ENCODE measurements at places on chromosomes 16 and 17.

DNA sequence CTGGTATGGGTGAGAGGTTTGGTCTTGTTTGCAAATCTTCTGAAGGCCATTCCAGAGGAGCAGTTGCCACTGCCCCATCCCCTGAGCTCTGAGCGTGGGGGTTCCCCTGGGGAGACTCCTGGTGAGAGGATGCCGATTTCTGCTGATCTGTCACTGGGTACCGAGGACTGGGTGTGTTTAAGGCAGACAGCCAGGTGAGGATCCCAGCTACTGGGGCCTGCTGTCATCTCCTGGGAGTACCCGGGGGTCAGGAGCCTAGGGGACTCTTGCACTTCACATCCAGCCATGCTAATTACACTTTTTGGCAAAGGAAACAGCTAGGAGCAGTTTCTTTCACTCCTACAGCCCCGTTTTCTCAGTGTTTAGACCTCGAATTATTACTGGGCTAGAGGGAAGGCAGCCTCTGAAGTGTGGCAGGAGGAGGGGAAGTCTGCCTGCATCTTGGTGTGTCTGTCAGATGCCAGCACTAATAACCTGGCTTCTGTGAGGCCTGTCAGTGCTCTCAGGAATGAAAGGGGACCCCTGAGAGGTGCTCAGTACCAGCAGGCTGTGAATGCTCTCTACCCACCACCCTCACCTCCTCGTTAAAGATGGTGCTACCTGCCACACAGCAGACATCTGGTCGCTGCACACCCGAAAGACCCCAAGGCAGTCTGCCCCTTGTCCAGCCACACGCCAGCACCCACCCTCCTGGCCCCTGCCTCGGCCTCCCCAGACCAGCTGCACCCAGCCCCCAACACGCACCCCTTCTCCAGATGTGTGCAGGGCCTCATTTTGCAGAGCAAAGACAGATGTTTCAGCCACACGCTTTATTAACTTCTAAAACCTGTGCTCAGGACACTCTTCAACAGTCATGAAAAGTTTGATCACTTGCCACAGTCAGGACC is 43.2 kb downstream of the SNX20 start:
- DNase-seq, result no peak

- no peak for DNase-seq
Measured at GRCh38 chr17:28648698-28649097, 3.7 kb upstream of the BLTP2 start.

DNA sequence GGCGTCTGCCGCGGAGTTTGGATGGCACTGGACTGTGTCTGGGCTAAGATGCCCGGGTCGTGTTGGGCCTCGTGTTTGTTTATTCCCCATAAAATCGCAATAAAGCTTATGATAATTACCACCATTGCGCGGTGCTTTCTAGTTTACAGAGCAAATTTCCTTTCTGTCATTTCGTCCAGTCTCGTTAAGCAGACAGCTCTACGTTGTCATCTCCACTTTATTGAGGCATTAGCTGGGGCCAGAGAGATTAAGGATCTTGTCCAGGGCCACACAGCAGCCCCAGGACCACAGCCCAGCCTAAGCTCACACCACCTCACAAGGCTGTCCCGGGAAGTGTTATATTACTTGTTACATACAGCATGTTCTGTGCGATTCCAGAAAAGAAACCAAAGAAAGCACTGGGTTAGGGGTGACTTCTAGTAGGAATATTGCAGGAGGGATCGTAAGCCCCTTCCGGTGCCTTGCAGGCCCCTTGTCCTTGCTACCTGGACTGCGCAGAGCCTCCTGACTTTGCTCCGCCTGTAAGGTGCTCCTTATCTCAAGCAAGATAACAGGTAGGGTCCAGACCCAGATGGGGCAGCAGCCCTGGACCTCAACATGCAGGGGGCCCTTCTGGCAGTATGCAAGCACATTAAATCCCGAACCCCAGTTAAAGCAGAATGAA is 6.3 kb downstream of the NOS2 start:
- no peak for DNase-seq

- DNase-seq, result no peak
Measured at GRCh38 chr16:51119556-51119955, 31.5 kb downstream of the SALL1 start.

DNA sequence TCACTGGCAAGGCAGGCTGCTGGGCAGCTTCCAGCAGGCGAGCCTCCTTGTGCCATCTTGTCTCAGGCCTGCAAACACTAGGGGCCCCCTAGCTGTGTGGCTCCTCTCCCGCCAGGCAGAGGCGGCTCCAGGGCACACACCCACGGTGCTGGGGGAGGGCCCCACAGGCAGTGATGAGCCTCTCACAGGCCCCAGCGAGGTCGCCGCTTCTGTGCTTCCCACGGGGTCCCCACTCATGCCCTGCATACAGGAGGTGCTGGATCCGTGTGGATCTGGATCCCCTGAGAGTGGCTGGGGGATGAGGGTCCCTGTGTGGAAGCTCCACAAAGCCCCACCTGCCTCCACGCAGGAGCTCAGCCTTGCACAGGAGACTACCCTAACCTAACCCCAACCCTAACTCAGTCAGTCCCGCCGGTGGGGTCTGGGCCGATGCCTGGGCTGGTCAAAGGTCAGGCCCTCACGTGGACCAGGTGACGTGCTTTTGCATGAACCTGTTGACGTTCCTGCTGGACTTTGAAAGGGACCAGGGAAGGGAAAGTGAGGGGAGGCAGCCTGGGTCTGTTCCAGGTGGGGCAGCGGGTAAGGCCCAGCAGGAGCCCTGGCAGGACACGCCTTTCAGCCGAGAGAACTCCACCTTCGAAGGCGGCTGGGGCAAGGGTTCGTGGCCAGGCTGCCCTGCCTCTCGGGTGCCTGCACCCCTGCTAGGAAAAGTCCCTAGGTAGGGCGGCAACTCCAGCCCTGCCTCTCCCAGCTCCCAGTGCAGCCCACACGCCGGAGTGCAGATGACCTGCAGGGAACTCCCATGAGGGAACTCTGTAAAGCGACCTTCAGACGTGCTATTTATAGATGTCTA is 5.2 kb downstream of the SECTM1 start:
- no peak for DNase-seq

- DNase-seq, result no peak
Measured at GRCh38 chr16:11546608-11547061, 40.1 kb downstream of the LITAF start.

DNA sequence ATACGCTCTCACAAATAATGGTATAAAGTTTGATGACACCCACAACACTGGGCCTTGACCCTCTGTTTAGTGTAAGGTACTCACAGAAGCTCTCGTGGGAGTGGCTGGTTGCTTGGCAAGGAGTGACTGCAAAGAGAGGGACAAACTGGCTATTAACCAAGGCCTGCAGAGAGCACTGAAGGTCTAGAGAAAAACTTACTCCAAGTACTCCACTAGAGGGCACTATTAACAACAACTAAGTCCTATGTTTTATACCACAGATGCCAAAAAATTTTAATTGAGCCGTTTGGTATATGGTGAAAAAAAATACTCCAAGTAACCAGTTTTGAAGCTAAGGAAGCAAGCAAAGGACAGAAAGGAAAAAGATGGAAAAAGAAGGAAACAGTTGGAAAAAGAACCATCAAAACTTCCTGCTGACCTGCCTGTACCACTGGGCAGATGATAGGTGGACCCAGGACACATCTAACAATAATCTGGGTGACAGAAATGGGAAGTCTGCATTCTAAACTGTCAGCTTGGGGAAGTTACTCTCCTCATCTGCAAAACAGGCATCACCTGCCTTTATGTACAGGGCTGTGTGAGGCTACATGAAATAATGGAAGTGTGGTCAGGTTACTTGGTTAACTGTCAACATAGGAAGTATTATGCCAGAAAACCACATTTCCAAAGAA is 23.2 kb downstream of the DYNC1LI2 start:
- DNase-seq, result no peak

DNA sequence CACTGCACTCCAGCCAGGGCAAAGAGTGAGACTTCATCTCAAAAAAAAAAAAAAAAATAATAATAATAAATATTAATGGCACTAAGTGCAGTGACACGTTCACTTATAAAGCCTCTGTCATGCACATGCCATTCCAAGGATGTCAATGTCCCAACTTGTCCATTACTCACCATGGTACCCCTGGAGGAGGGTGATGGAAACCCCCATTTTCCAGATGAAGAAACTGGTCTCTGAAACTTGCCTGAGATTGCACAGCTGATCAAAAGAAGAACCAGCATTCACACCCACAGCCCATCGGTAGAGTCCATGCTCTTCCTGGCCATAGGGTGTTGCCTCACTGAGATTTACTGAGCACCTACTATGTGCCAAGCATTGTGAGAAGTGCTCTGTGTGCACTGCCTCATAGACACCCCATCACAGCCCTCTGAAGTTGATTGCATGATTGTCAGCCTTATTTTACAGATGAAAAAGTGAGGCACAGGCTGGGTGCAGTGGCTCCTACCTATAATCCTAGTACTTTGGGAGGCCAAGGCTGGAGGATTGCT is 123.7 kb downstream of the ABCC1 start:
- DNase-seq, result no peak

- DNase-seq, result no peak
Measured at GRCh38 chr16:68379472-68380347, 68.6 kb downstream of the SMPD3 start.

DNA sequence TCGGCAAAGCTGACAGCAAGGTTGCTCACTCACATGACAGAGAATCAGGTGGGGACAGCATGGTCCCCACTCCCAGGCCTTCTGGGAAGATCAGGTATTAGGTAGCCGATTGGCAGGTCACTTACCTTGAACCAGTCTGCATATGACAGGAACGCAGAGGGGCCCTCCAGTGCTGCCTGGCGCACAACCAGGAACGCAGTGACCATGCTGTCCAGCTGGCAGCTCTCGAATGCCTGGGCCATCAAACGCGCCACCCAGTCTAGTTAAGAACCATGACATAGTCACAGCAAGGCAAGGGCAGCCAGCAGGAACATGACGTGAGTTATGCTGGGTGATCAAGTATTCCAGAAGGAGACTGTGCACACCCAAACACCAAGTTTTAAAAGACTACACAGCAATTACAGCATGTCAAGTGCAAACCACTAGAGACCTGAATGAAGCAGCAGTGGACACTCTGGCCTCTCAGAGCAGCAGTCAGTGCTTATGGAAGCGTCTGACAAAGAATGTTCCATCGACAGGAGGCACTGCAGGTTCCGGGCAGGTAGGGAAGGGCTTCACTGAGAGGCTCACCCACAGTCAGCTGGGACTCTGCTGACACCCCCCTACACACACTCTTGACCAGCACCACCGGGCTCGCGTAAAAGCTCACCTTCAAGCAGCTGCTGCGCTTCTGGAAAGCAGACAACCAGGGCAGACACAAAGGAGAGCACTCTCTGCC is 25.0 kb downstream of the FANCA start:
- no peak for DNase-seq

DNA sequence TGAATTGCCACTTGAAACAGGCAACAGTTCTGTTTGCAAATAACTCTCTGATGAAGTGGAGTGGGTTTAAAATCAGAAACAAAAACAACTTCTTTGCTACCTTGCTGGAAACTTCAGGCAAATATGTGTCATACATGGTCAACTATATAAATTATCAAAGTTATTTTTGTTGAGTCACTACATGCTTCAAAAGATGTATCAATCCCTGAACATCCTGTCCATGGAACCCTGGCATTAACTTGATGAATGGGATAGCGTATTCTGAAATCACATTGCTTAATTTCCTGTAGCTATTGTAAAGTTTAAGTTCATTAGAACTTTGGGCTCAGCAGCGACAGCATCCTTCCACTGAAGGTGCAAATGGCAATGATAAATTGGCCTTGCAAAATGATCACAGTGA is 213.6 kb upstream of the MAF start:
- no peak for DNase-seq

DNA sequence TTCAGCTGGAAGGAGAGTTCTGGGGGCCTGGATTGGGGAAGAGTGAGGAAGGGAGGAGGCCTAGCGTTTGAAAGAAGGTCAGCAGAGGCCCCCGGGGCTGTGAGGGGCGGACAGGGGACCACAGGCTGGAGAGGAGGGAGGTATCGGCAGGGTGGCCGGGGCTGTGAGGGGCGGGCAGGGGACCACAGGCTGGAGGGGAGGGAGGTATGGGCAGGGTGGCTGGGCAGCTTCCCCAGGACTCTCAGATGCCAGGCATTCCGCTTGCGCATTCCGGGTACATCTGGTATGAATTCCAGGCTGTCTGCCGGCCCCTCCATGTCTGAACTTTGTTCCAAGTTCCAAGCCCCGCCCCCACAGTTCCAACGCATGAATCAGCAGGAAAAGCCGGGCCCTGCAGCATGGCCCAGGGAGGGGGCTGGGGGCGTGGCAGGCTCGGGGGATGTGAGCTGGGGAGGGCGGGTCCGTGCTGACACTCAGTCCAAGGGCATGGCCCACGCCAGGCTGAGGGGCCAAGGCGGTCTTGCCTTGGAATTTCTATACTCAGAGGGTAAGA is 4.3 kb upstream of the TLCD2 start:
- DNase-seq, result peak; percentile 89

DNA sequence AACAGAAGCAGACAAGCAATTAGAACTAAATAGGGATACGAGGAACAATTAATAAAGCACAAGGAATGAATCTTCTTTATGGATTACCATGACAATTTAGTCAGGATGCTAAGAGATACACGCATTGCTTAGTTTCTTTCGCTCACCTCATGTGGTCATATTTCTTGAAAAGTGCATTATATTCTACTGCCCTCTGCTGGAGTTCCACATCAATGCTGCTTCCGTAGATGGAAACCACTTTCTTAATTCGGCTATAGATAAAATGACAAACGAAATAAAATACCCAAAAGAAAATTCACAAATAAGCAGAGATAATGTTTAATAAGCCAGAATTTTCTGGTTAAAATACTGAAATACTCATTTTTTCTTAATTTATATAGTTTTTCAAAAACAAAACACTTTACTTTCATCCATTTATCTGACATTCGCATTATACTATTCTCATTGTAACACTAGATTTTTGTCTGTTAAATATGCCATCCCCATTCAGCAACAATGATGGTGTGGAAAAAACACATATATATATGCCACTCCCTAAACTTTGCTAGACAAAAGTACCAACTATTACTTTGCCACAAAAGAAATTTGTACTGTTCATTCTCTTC is 22.0 kb upstream of the PHLPP2 start:
- DNase-seq, result no peak

DNA sequence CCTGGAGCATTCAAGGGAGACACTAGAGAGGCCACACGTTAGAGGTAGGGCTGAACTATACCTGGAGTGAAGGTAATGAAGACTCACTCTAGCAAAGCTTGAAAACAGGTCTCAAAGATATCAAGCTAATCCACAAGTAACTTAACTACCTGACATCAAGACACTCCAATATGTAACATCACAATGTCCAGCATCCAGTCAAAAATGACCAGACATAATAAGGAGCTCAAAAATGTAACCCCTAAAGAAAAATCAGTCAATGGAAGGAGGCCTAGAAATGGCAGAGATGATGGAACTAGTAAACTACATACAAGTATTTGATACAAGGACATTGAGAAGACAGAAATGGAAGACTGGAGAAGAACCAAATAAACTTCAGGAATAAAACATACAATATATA is 6.0 kb downstream of the TEKT3 start:
- no peak for DNase-seq
